ENCODE measurements at places on chromosomes 11 and 22.

DNA sequence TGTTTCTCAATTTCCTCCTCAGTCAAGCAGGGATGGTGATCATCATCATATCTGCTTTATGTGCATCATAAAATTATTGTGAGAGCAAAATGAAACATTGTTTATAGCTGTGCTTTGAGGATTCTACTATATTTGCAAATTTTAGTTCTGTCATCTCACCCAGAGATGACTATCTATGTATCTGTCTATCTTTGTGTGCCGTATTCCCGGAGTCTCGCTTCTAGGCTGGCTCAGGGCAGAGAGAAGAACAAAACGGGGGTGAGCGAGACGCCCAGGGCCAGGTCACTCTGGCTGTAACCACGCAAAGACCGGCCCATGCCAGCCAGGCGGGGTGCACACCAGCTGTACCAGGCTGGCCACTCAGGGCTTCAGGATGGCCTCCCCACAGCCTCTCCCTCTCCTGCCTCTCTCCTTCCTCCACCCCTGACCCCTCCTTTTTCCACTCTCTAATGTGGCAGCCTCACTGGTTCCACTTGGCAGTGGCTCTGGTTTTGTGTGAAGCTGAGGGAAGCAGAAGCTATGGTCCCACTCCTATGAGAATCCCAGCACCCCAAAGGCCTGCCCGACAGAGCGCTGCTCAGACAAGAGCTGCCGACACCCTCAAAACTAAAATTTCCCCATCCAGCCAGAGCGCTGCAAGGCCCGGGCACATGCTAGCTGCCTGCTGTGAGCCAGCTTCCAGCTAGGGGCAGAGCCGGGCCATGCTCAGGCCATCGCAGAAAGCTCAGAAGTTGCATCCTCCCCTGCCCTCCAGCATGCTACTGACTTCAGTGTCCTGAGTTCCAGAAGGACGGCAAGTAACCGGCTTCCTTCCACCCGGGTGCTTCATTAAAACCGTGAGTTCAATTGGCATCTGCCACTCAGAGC lies 139.5 kb upstream of the TBCEL start:
- no peak for DNase-seq

DNA sequence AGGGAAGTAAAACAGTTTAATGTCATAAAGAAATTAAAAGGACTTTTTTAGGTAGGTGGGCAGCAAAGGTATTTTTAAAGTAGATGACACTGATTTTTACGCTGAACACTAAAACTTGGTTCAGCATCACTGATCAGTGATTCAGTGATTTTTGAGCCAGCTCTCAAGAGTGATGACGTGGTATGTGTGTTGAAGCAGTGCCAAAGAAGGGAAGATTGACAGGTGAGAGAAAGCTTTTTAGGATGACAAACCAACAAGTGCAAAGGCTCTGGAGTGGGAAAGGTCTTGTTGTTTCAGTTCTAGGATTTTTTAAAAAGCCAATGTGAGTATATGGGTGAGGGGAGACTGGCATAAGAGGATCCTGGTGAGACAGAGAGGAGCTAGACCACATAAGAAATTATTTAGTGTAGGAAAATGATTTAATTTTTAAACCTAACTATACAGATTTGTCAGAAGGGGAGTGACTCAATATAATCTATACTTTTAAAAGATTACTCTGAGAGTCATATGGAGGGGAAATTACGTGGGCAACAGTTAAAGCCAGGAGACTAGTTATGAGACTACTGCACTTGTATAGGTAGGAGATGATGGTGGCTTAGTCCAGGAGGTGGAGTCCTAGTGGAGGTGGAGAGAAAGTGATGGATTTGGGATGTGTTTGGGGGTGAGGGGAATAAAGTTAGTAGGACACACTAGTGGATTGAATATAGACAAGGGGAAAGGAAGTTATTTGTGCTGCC lies 17.6 kb upstream of the CALCB start:
- no peak for DNase-seq

DNA sequence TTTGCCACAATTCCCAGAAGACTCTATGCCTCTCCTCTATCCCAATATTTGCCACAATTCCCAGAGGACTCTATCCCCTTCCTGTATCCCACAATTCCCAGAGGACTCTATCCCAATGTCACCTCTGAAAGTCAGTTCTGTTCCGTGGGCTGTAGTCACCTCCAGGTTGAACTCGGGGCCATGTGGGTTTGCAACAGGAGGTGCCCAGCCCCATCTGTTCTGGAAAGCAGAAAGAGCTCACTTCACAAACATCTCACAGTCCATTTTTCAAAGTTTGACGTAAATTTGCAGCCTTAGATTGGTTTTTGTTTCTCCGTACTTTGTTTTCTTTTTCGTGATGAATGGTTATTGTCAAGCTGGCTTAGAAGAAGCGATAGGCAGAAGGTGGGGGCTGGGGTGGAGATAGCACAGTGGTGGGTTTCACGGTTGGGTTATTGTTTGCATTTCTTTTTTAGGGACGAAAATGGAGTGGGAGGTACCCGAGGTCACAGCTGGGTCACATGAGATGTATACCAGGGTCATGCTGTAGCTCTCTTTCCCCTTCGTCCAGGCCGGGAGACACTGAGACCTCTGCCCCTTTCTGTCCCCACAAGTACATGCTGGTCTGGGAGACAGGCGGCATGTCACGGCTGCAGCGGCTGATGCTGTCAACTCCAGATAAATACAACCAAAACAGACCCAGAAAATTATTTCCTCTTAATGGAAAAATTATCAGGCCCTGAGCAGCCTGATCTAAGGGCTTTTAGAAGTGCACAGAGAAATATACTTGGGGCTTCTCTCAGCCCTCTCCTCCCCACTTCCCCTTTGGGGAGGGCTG lies 374.5 kb downstream of the CADM1 start:
- no peak for DNase-seq

- DNase-seq = peak; percentile 73
Measured at GRCh38 chr11:66020618-66021357, 5.5 kb downstream of the CATSPER1 start.

DNA sequence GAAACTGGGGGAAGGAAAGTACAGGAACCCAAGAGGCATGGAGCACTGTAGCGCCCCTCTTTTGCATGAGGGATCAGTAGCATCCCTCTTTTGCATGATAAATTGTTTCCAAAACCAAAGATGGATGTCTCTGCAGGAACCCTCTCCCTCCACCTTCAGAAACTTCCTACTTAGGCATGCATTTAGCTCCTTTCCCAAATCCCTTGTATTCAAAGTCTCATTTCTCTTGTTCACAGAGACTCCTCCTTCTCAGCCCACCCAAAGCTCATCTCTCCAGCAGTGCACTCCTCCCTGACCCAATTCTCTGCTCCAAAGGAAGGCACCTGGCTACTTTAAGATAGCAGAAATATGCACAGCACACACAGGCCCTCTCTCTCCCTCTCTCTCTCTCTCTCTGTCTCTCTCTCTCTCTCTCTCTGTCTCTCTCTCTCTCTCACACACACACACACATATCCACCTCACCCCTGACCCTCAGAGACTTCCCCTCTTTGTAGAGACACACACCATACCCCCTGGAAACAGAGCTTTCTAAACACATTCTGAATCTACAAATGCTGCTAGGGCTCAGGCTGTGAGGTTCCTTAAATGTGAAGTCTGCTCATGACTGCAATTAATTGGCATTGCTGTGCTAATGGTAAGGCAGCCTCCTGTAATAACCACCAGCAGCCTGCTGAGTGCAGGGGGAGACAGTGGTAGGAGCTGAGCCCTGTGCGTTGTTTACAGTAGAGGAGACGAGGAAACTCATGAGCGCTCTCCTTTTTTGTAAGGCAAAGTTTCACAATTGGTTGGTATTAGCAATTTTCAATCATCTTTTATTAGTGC lies 519.6 kb downstream of the NTM start:
- DNase-seq = no peak

GRCh38 chr11:87878373-87878825 lies 296.8 kb downstream of the RAB38 start:
- peak; percentile 30 for DNase-seq

GRCh38 chr11:62725646-62726045 lies 1.6 kb downstream of the HNRNPUL2 start:
- DNase-seq = no peak

- DNase-seq = no peak
Measured at GRCh38 chr11:133149698-133150097, 382.6 kb downstream of the OPCML start.

DNA sequence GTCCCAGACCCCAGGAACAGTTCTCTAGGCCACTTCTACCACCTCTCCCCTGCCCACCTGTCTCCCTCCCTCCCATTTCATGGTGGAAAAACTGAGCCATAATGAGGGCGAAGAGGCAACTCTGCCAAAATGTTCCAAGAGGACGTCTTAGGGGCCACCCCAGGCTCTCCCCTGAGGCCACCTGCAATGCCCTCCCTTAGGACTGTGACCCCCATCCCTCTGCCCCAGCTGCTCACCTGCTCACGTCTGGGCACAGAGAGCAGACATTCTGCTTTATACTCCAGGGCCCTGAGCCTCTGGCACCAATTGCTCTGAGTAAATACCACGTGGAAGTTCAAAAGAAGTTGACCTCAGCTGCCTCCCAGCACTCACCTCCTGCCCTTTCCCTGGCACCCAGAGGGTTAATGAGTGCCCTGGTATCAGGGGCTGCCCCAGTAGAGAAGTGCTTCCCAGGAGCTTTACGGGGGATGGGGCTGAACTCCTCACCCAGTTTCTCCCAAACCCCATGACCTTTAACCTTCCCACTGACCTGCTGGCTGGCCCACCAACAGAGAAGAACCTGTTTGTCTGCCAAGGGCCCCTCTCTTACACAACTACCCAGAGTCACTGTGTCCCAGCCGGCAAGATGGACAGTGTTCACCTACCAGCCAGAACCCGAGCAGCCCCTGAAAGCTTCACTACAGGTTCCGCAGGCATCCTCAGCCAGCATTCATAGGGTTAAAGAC lies 627 bp upstream of the APOA5 start:
- DNase-seq = no peak

GRCh38 chr22:25837288-25837900 lies 95.4 kb downstream of the MYO18B start:
- DNase-seq = no peak

- DNase-seq = no peak
Measured at GRCh38 chr11:86644291-86644690, 28.1 kb downstream of the ME3 start.

DNA sequence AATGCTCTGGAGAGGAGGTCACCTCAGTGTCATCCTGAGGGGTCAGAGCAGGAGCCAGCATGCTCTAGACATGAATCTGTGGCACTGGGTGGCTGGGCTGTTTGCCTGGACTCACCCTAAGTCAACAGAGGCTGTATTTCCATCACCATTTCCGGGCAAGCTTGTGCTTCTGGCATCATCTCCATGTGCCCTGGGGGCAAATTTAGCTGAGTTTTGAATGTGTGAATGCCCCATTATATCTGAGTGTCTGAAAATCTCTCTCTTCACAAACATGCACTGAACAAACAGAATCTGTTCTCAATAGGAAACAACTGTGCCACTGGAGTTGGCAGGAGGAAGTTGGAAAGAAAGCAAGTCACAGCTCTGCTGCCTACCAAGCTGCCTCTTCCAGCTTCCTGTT lies 356.2 kb downstream of the GRM5 start:
- no peak for DNase-seq

DNA sequence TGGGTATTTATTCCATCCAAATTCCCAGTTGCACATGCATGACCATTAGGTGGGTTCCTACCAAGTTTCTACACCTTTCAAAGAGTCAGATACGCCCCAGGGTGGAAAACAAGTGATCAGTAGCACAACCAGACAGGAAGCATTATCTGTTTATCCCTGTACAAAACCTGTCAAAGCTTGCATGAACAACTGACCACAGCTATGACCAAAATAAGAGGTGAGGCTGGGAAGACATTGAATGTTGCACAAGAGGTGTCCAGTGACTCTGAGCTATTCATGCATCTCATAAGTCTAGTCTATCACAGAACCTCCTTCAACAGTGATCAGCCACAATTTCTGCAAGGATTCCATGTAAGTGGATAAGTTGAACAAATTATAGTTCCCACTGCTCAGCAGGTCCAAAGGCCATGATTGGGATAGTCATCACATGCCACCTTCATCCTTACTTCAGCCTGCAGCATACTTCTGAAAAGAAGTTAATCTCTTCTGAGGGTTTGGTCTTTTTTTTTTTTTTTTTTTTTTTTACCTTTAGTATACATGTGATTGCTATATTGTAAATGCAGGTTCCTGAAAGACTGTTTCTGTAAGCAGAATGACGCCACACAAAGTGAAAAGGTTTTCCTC lies 28.0 kb upstream of the TMEM45B start:
- no peak for DNase-seq

DNA sequence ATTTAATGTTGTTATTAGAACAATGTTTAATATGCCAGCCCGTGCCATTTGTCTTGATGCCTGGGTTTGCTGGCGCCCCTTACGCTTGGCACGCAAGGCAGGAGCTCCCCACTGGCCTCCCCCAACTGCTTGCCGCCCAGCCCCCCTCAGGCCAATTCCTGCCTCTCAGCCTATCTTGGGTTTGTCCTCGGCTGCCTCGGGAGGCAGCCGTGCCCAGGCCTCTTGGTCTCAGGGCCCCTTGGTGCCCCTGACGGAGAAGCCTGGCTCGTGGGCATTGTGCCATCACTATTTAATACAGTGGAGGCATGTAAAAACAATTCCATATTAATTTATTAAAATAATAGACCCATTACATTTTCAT lies 119.8 kb downstream of the KCNQ1OT1 start:
- no peak for DNase-seq

- no peak for DNase-seq
Measured at GRCh38 chr22:49997932-49998717, 14.4 kb downstream of the IL17REL start.

- DNase-seq = no peak
Measured at GRCh38 chr11:2091112-2091746, 48.0 kb downstream of the IGF2 start.

DNA sequence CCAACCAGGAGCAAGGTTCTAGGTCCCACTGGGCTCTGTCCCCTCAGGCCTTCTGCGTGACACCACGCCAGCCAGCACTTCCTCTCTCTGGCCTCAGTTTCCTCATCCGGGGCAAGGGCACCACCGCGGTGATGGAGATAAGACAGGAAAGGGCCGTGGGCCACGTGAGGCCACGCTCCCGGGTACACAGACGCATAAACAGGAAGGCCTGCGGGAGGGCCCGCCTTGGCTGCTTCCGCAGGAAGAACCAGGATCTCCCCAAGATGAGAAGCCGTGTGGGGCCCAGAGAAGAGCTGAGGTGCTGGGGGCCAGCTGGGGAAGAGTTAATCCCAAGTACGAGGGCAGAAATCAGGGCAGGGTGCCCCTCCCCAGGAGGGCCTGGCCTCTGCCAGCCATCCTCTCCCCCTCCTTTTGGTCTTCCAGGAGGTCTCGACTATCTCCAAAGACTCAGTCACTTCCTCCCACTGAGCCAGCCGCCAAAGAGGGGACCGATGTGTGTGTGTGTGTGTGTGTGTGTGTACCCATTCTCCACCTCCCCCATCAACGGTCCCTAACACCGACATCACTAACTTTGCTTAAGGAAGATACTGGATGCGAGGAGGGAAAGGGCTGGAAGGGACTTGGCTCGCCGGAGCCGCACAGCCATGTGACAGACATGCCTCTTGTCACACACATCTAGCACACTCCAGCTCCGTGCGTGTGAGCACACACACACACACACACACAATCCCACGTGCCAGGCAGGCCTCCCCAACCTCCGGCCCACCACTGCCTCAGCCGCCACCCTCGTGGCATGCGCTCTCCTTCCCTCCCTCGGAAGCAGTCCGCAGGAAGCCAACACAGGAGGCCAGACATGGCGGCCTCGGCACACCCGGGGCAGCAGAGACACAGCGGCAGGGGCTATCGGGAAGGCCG lies 1.4 kb downstream of the MFNG start:
- DNase-seq = no peak
